Lung (tissue), 17 donors: ENCODE measurements at places on chromosomes 7 and 10.

DNA sequence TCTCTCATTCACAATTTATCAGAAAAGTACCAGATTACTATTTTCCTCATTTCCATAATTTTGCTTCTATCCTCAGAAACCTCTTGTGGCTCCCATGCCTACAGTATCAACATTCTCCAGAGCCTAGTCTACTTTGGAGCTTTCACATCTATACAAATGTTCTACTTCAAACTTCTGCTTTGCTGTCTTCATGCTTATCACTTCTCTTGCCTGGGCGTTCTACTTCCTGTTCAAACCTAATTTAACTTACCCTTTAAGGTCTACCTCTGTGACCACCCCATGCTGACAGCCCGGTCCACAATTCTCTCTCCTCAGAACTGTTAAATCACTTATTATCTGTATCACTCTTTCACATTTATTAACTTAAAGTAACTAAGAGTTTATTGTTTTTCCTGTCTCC, 6.1 kb upstream of the PTPN12 start:
- no peak for DNase-seq

DNA sequence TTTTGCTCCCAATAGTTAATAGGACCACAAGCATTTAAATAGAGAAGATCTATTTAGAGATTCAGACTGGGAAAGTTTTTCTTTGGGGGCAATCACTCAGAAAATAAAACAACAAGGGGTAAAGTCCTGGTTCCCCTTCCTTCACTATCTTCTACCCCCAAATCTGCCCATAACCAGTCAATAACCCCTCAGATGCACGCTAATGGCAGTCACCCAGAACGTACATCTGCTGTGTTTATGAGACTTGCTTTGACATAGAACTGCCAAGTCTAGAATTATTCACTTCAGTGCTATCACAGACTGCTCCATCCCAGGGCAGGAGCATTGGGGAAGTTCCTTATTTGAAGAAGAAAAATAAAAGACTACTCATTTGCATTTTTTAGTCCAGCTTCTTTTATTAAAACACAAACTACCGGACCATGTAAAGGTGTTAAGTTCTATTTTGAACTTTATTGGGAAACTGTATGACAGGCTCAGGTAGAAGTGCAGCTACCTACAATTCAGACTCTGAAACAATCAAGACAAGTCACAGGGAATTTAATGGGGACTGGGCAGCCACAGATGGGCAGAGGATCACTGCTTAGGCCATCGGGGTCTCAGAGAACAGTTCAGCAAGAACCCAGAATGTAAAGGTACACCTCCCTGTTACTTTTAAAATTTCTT, 38.4 kb downstream of the ANK3 start:
- no peak for DNase-seq

DNA sequence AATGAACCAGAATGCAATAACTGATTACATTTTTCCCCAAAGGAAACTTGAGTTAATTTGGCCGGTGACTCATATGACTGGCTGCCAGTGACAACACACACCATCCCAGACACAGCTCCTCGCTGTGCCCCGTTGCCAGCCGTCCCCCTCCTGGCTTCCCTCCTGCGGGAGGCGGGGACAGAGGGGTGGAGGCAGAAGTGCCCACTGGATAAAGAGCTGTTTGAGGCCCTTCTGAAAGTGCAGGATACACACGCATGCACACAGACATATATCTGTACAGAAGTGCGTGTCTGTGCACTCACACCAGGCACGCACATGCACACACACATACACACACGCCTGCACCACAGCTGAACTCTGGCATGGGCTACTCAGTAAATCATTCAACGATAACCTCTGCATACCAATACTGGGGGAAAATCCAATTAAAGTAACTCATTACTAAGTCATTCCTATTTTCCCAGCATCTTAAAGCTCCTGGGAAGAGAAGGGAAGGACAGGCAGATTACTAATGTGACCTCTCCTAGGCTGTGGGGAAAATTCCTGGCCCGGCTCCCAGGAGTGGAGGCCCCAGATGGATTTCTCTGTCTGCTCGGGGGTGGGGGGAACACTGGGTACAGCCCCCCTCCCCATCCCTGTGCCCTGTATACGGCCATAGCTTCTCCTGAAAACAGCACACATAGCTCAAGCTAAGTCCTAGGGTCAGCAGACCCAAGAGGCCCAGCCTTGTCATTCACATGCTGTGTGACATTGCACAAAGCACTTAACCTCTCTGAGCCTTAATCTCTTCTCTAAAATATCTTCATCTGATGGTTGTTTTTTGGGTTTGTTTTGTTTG, 52.3 kb upstream of the MYL10 start:
- peak; percentile 72 for DNase-seq

GRCh38 chr10:44853148-44853734, 57.9 kb upstream of the TMEM72 start:
- no peak for DNase-seq

DNA sequence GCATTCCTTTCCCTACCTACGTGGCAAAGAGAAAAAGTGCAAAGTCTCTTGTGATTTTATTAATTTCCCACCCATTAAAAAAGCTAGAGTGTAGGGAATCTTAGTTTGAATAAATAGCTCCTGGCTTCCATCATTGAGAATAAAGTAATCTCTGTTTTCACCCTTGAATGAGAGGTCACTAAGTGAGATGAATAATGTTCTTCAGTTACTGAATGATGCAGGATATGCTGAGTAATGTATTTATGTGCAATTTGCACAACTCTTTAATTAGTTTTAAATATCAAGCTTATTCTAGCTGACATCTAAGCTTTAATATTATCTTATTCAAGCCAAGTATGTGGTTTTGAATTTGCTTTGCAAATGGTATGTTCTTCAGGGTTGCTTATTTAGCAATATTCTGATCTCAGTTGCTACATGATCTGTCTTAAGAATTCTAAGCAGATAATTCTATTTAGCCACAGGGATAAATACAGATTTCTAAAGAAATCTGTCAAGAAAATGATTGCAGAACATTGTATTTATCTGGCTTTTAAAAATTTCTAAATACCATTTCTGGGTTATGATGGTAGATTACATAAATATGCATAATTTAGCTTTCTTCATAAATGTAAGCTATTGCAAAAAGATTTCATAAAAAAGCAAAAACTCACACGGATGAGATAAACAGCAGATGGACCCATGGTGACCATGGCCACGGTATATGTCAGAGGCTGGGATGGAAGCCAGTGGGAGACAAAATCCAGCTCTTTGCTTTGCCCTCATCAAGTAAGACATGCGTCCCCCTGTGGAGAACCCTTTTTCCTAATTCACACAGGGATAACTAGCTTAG, 141.0 kb downstream of the MACC1 start:
- DNase-seq: peak; percentile 84

- DNase-seq: no peak
Measured at GRCh38 chr7:106895246-106895864, 30.3 kb downstream of the PIK3CG start.

DNA sequence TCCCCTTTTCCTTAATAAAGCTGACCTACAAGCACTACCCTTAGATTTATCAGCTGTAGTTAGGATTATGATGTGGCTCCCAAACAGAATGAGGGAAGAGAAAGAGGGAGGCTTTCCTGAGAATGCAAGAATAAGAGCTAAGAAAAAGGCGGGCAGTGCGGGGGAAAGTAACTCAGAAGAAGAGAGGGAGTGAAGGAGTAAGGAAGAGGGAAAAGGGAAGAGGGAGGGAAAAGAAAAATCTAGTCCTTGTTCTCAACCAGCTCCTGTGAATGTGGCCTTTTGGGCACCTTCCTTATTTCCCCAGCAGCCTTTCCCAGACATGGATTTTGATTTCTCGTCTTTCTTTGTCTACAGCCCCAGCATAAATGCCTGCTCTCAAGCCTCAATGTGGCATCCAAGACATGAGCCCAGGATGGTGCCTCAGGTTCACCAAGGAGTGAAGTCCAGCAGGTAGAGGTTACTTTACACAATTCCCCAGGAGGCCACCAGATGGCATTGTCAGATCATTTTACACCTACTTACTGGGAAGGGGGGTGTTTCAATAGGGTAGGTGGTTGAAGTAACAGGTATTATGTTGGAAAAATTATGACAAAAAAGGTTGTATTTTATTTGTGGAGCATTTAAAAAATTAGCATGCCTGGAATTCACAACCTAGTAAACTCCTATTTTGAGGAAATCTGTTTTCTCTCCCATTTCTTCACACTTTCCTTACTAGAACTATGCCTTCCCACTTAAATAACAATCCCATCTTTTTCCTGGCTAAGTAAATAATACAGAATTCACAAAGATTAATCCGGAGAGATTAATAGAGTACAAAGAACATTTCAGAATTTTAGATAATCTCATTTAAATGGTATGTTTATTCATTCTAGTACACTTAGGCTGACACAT, 106.5 kb downstream of the HTR7 start:
- DNase-seq: no peak

DNA sequence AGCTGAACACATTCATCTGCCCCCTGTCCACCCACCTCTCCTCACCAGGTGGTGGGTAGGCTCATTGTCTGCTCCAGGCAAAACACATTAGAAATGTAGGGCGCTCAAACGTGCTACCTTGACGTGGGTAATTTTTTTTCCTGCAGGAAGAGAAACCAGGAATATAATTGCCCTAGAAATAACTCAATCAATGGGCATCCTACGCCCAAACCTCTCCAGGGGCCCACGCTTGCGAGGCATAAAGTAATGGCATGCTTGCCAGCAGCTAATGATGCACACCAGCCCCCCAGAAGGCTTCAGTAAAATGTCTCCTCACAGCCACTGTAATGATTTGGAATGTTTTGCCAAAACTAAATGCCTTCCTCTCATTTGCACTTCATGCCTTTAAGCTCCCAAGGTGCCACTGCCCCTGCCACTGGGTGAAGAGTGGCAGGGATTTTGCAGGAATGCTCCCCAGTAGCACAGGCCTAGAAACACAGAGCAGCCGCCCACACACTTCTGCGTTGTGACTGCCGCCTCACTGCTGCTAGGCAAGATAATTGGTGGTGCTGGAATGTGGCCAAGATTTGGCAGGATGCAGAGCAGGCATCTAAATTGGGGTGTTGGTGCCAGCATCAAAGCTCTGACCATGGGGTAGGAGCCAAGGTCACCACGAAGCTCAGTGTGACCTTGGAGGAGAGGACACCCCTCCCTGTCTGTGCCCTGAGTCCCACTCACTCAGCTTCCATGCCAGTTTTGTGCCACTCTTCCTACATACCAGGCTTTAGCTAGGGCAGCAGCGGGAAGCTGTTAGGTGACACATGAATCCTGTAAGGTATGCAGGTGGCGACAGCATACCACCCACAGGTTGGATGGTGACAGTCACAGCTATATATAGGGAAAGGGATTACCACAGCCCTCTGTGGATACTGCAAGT, 48.7 kb upstream of the PPP1R3C start:
- DNase-seq: no peak

DNA sequence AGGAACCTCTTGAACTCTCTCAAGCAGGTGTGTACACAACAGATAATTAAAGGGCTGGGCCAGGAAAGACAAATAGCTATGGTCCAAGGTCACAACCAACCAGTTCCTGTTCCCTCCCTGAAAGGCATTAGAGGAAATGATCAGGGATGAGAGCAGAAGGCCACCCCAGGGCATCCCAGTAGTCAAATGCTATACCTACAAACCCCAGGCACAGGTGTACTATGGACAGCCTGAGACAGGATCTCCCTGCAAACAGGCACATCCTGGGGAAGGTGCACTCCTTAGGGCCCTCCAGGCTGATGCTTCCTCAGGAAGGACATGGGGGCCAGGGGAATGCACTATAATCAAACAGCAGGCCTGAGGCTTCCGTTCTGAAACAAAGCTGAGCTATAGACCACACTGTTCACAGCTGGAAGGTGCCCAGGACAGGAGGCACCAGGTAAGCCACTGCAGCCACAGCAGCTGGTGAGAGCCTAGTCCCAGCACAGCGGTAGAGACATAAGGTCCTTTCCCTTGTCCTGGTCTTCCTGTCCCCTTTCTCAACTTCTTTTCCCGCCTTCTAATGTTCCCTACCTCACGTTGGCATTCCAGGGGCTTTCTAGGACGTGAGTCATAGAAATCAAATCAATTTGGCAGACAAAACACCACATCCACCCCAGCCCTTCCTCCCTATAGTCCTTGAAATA, 13.3 kb downstream of the PARP12 start:
- no peak for DNase-seq

DNA sequence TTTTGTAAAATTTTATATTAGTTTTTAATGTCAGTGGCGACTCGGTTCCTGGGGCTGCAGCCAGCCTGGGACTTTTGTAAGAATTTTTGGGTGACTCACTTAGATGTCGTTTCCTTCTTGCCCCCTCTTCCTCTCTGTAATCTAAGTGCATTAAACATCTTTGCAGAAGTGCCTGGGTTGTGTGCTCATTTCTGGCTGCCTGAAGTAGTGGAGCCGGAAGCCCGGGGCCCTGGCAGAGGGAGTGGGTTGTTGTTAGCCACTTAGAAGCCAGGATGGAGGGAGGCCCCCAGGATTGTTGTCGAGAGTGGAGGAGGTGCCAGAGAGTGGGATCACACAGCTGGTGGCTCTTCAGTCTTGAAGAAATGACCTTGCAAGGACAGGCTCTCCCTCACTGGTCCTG, 11.0 kb upstream of the TRIM8 start:
- DNase-seq: peak; percentile 89

DNA sequence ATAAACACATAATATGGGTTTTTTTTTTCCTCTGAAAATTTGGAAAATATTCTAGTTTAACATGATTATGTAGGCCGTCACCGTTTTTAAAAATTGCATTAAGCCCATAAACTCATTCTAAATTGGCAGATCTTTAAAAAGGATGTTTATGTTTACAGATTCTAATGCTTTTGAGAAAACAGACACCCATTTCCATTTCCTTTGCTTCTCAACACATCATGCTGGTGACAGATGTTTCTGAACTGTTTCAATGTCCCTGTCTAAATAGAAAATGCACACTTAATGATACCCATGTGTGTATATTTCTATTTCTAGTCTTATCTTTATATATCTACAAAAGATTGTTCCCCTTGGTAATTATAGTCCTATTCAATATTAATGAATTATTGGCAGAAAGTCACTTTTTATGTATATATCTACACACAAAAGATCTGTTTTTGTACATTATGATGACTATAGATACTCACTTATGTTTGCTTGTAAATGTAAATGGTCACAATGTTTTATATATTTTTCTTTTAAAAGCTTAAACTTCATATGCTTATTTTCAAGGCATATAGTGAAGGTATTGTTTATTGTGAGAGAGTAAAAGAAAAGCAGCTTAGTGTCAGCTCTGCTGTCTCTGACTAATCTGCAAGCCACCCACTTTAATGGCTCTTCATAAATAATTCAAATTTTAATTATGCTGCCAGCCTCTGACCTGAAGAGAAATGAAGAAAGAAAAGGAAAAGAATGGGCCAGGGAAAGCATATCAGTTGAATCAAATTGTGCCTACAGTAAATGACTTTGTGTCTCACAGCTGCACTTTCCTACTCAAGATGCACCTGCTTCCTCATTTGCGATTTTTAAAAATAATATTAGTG, 179.4 kb downstream of the CACNA2D1 start:
- DNase-seq: no peak

GRCh38 chr7:73831834-73832651, 1.2 kb downstream of the CLDN4 start:
- peak; percentile 85 for DNase-seq

- peak; percentile 86 for DNase-seq
Measured at GRCh38 chr10:103859161-103860086, 4.0 kb upstream of the SH3PXD2A start.

DNA sequence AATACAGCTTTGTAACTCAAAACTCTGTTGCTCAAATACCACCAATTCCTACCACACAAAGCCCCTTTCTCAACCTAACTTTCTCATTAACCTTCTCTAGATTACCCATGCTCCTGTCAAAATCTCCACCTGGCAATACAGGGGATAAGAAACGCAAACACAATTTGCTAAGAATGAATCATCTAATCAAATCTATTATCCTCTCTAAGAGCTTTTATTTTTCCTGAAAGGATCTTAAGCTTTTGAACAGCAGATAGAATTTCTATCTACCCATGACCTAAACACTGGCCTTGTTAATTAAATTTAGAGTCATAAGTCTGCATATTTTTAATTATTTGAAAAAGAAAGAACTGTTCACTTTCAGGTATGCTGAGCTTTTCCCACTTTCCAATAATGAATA, 98.3 kb downstream of the HBP1 start:
- DNase-seq: no peak
